ENCODE measurements at places on chromosomes 5 and 9.

- DNase-seq = no peak
These were observed 309.3 kb upstream of the SEMA6A start for GRCh38 chr5:116883875-116884274.

- no peak for DNase-seq
These were observed 90.0 kb upstream of the NIPBL start for GRCh38 chr5:36786448-36787012.

DNA sequence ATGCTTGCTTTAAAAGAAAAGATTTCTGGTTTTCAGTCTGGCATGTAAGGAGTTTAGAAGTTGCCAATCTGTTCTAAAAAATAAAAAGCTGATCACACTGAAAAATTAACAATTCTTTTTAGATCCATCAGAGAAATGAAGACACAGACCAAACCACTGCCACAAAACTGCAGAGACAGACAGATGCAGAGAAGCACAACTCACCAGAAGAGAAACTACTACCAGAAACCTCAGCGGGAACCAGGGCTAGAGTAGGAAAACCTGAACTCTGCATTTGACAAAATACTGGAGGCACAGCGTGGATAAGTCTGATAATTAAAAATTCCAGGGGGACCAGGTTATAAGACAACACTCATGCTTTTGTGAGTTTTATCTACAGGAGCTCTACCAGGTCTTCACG, 28.8 kb downstream of the FBXL17 start:
- DNase-seq = no peak

DNA sequence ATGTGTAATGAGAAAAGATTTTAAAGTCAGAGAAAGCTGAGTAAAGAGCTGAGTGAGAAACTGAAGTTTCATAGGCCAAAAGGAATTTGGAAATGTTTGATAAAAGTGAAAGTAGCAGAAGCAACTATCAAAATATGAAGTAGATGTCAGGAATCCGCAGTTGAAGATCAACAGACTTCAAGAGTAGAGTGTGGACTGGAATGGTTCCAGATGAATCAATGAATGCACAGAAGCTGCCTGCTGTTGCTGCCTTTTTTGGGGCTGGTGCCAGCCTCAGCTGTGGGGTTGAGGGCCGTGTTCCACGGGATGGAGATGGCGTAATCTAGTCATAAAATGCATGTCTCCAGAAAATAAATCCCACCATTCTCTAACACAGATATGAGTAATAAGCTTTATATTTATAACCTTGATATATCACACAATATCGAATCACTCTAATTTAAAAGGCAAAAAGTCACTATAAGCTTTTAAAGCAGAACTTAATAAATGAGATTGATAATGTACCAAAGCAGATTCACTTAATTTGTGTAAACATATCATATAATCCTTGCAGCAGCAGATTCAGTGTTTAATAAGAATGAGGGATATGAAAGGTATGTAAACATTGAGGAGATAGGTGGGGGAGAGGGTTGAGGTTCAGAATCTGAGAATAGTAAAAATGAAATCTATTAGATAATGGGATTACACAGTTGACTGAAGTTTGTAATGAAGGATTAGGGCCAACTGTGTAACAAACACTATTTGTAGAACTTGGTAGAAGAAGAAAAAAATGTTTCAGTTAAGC, 652.3 kb upstream of the FTMT start:
- DNase-seq = no peak
